Fibroblast of gingiva (primary cell): ENCODE measurements at places on chromosomes 7 and 10.

DNA sequence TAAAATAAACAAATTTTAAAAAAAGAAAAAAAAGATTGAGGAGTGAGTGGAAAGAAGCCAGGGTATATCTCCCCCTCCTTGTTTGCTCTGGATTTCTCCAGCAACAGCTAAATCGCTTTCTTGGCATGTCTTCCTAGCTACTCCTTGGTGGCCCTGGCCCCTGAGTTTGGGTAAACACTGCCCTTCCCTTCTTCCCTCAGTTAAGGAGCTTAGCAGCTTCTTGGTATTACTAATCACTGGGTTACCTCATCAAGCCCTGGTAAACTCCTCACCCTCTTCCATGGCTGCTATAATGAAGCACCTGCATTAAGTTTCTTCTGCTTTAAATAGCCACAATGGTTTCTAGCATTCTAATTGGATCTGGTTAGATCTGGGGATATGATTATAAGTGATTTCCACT is 269.8 kb downstream of the FZD1 start:
- no peak for DNase-seq

- DNase-seq = peak; percentile 69
Observed at GRCh38 chr10:91051829-91052228, 130.9 kb upstream of the ANKRD1 start.

DNA sequence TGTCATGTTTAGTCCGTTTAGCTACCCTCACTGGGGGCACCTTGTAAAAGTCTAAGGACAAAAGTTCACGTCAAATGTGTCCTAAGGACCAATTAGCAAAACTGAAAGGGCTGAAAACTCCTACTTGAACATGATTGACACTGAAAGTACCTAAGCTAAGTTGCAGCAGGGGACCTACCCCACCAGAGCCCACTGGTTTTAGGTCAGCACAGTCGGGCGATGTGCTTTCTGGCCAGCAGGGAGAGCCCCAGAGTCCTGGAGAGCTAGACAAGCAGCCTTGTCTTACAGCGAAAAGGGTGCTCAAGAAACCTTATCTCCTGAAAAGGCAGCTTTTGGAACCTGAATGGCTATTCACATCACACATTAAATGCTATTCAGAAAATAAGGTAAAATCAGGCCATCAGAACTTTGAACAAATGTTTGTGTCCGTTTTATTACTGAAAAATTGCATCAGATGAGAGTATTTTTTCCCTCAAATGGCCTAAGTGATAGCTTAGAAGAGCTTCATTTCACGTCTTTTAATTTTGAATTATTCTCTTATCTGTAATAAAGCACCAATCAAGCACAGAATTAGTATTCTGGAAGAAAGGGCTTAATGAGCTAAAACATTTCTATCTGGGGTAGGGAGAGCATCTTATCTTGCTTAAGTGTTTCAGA is 52.2 kb upstream of the MKI67 start:
- DNase-seq = peak; percentile 3

DNA sequence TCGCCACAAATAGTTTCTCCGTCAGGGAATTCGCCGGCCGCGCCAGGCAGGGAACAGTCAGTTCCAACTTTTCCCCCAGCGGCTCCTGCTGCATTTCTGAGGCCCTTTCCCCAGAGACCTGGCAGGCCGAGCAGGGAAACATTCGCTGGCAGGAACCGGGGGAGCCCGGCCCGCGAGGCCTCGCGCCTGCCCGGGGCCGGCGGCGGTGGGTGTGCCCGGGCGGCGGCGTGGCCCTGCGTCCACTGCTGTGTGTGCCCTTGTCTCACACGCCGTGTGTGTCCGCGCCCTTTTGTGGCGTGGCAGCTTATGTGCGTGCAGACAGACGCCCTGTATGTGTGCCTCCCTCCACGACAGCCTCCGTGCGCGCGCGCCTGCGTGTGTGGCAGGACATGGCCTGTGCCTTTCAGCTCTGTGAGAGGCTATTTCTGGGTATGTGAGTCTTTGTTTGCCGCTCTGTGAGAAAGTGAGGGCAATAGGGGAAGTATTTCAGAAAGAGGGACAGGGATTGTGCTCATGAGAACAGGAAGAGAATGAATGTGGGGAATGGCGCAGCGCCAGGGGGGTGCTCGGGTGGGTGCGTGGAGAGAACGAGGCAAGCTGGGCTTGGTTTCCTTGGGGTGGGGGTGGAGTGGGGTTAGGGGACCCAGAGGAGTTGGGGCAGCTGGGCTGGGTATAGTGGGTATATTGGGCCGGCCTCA is 689 bp upstream of the SMARCD3 start:
- peak; percentile 63 for DNase-seq

DNA sequence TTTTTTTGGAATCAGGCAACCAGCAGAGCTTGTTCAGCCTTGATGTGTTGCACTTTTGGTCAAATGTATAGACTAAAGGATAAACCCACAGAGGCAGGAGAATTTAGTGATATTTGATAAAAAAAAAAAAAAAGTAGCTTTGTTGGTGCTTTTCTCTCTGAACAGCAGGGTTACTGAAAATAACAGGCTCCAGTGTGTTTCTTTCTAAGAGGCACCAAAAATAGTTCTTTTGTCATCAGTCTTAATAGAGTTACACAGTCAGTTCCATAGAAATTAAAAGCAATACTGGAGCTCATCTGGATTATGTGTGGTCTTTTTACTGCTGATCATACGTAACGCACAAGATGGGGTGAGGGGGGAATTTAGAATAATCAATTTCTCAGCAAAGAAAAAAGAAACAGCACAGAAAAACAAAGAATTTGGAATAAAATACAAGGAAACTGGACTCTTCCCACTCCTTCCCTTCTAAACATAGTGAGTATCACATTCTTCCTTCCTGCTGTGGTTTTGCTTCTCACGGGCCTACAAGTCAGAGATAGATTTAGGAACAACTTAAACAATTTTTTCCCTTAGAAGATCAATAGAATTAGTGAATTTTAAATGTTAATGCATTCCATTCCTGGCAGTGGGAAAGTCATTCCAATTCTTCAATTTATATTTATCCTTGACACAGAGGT is 178.8 kb upstream of the AKR1E2 start:
- DNase-seq = no peak

- DNase-seq = no peak
Observed at GRCh38 chr7:16710651-16711050, 42.9 kb upstream of the TSPAN13 start.

GRCh38 chr7:140317597-140317996 is 80.7 kb downstream of the SLC37A3 start:
- no peak for DNase-seq

DNA sequence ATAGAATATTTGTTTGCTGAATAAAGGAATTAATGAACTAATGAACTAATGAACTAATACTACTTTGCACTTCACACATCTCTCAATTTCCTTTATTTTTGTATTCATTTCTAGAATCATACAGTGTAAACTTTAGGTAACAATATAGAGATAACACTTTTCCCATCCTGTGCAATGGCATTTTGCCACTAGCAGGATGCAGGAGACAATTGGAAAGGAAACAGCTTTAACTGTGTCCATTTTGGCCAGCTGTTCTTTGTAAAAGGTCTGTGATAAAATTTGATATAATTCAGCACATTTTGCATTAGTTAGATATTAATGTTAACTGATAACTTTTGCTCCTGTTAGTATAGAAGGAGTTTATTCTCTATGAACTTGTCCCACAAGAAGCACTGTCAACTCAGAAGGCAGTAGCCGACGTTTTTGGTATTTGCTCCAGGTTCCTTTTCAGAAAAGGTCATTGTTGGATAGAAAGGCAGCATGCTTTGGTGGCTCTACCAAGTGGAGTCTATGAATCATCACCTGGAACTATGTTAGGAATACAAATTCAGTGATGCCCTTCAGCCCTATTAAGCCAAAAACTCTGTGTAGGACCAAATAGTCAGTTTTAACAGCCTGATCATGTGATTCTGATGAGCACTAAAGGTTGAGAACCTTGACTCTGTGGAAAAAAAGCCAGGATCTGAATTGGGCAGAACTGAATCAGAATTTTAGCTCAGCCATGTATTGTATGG is 86.6 kb downstream of the NRG3 start:
- DNase-seq = no peak

- no peak for DNase-seq
Observed at GRCh38 chr7:96187735-96188134, 134.2 kb downstream of the SLC25A13 start.

GRCh38 chr7:118846977-118847376 is 622.5 kb downstream of the ANKRD7 start:
- DNase-seq = no peak

DNA sequence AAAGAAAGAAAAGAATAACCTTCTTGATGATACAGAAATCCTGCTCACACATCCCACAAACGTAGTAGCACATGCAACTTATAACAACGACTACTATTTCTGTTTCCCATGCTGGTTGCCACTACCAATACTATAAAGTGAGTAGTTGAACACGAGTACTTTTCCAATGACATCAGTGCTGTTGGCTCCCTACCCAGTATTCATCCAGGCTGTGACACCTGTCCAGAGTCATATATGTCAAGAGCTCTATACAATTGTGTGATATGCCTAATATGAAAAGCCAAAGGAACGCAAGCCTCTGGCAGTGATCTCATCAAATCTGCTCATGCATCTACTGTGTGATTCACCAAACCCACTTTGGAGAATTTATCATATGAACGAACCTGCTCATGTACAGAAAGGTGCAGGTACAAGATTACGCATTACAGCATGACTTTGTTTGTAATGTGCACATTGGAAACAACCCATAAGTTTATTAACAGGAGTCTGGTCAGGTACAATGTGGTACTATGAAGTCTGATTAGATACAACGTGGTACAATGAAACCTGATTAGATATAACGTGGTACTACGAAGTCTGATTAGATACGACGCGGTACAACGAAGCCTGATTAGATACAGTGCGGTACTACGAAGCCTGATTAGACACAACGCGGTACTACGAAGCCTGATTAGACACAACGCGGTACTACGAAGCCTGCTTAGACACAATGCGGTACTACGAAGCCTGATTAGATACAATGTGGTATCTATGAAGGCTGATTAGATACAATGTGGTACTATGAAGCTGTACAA is 5.8 kb upstream of the ITIH5 start:
- DNase-seq = no peak

DNA sequence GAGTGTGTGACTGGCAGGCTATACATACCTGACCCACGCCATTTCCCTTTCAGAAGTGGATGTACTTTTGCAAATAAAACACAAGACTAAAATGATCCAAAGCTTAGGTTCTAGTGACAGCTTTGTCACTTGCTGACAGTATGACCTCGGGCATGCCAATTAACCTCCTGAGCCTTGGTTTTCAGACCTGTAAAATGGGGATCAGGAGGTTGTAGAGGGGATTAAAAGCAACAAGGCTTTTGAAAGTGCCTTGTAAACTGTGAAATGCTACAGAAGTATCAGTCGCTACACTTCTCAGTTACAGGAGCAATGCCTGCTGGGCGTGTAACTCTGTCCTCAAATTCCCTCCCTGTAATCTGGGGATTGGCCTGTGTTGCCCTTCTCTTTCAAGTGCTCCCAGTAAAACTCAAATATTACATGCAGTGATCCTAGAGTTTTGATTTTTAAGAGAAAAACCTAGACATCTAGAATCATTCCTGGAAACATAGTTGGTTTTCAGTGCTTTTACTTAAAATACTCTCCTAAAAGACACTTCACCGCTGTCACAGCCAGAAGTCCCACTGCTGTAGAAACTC is 8.8 kb upstream of the GRB10 start:
- DNase-seq = no peak

GRCh38 chr7:85167636-85168035 is 19.2 kb downstream of the SEMA3D start:
- DNase-seq = no peak

- no peak for DNase-seq
Observed at GRCh38 chr7:151756076-151756731, 120.7 kb downstream of the PRKAG2 start.

DNA sequence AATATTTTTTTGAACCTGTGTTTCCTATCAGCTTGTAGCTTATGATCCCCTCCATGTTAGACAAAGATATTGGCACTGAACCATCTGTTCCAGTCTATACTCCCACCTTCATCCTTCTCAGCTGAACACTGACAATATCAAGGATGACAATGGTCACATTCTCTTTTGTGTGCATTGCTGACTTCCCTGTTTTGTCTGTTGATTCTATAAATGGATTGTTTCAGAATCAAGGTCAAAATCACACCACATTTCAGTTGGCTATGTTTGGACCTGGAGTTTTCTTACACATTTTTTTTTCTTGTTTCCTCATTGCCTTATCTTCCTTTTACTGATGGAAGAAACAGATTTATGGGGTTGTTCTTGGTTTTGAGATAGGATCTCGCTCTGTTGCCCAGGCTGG is 11.3 kb upstream of the SMURF1 start:
- no peak for DNase-seq

- no peak for DNase-seq
Observed at GRCh38 chr10:36188461-36188860, 546.4 kb upstream of the FZD8 start.

DNA sequence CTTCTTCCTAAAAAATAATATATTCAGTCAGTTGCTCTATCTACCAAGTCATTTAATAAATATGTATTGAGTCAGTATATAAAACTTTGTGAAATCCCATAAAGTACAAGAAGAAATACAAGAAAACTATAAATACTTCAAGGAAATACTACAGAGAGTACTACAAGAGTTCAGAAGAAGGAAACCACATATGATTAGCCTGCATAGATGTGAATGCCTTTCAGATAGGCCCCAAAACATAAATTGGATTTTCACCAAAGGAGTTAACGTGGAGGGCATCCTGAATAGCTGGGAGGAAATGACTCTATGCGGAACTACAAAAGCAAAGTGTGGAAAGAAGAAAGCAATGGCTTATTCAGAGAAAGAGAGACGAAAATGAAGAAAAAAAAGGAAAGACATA is 120.1 kb downstream of the LRRN3 start:
- DNase-seq = no peak

DNA sequence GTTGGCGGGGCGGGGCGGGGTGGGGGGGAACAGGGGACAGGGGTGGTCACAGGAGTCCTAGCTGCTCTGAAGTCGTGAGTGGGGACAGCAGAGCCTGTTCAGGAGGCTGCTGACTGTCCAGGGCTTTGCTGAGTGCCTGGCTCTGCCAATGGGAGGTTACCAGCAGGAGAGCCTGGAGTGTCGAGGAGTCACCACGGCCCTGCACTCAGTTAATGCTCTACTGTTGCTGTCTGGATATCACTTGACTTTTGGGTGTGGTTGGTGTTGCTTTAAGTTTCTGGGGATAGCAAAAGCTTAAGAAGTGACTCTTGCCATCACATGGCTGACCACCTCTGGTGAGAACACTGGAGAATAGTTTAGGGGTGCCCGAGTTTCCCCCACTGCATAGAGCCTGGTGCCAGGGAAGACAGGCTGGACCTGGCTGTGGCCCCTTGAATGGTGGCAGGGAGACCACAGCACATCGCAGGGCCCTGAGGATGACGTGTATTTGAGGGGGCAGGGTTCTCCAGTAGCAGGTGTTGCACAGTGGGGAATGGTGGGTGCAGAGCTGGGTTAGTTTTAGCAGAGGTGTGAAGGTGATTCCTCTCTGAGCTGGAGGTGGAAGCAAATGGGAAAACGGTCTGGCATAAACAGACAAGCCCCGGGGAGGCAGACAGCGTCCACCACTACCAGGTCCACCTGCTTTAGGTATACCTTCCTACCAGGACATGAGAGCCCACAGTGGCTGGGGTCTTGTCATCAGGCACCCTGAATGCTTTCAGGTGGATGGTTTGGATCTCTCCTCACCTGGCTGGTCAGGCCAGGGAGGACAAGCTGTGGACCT is 54.2 kb upstream of the CAMK2B start:
- no peak for DNase-seq

- DNase-seq = no peak
Observed at GRCh38 chr7:135970682-135971365, 6.3 kb downstream of the MTPN start.

- peak; percentile 88 for DNase-seq
Observed at GRCh38 chr7:47763063-47763974, 181.4 kb upstream of the TNS3 start.
